HEK293T (cell line): ENCODE measurements at places on chromosomes 3 and 15.

DNA sequence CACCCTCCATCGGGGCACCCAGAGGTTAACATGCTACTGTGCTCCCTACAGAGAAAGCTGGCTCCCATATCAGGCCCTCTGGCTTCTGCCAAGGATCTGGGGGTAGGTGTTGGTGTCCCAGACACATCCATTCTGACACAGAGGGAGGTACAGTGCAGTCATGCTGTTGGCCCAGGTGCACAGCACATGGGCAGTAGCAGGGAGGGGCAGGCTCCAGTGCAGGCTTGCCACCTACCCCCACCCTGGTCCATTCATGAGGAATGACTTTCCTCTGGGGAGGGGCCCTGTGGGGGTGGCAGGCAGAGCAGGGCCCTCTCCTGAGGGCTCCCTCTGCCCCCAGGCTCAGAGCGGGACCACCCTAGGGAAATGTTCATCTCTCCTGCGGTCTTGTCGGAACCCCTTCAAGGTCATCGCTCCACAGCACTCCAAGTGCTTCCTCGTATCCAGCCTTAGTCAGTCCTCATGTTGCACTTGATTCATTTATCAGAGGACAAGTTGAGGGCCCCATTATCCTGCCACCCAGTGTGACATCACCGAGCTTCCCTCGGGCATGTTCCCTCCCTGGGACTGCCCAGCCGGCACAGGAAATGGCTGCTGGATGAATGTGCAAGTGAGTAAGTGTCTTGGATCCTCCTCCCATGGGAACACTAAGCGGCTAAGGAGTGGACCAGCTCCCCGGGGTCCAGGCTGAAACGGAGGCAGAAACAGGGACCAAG, 10.0 kb downstream of the DUSP7 start:
- no peak for DNase-seq

DNA sequence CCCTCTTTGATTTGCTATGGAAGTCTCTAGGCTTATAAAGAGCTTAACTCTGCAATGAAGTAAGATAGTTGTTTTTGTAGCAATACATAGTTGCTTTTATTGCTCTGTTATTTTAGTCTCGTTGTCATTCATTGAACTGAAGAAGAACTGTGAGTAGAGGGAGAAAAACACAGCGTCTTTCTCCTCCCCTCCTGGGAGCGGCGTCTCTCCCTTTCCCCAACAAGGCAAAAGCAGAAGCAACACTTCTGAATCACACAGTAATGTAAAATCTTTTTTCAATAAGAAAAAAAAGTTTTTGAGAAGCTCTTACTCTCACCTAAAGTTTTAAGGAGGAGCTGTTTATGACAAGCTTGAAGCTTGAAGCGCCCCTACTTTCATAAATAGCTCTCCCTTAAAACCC, 119.3 kb upstream of the SLC7A14 start:
- no peak for DNase-seq

DNA sequence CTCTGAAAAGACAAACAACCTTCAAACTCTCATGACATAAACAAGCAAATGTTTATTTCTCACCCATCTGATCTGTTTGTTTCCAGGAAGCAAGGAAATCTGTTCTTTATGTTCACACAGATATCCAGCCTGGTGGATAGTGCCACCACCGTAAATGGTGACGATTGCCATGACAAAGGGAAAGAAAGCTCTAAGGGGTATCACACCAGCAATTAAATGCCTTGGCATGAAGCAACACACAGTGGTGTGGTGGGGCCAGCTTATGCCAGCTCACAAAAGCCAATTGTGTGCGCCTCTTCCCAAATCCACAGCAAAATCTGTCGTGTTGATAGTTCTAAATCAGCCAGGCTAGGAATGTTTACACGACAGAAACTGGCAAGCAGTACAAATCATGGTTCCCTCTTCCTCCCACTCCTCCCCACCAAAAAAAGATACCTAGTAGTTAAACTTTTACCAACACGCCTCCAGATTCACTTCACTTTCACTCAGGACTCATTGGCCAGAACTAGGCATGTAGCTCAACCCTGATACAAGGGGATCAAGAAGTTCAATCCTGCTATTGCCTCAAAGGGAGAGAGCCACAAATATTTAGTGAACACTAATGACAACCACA, 189.2 kb upstream of the SLCO3A1 start:
- no peak for DNase-seq

DNA sequence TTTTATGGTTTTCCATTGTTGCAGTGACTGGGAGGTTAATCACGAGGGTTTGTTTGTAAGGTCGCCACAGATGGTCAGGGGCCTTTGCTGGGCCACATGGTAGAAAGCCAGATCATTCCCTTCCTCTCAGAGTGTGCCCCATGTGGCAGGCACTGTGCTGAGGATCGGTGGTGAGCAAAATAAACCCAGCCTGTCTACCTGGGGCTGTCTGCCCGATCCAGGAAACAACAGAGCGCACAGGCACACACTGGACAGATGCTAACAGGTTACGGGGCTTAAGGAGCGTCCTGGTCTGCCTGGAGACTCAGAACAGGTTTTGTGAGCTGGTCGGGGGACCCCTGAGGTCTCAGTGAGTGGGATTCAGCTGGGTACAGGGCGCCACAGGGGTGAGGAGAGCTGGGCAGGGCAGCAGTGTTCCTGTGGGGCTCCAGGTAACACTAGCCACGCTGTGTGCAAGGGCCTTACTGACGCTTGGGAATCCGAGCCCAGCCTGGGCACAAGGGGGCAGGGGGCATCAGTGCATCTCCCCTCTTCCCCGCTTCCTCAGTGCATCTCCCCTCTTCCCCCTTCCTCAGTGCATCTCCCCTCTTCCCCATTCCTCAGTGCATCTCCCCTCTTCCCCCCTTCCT, 136.4 kb downstream of the DNAJB8 start:
- DNase-seq, result no peak

GRCh38 chr3:33883951-33884561, 85.6 kb downstream of the PDCD6IP start:
- peak; percentile 55 for DNase-seq

DNA sequence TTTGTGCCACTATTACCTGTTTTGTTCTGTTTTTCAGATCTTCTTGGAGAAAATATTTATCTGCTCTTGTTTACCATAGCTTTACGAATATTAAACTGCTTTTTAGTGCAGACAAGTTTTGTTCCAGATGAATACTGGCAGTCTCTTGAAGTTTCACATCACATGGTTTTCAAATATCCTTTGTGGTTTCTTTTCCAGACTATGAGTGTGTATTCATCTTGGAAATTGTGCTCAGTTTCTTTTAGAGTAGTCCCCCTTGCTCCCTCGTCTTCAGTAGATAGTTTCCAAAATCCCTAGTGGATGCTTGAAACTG, 1.2 kb downstream of the PIGB start:
- no peak for DNase-seq

- DNase-seq, result no peak
Measured at GRCh38 chr3:123590685-123591450, 6.0 kb upstream of the HACD2 start.

GRCh38 chr3:160661660-160662059, 15.3 kb upstream of the ARL14 start:
- DNase-seq, result no peak

DNA sequence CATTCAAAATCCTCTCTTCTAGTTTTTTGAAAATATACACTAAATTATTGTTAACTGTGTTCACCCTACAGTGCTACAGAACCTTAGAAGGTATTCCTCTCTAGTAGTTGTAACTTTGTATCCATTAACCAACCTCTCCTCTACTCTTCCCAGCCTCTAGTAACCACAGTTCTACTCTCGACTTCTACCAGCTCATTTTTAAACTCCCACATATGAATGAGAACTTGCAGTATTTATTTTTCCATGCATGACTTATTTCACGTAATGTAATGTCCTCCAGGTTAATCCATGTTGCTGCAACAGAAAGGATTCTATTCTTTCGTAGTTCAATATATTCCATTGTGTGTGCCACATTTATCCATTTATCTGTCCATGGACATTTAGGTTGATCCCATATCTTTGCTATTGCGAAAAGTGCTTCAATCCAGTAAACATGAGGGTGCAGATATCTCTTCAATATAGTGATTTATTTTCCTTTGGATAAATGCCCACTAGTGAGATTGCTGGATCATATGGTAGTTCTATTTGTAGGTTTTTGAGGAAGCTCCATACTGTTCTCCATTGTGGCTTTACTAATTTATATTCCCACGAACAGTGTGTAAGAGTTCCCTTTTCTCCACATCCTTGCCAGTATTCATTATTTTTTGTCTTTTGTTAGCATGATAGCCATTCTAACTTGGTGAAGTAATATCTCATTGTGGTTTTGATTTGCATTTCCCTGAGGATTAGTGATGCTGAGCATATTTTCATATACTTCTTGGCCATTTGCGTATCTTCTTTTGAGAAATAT, 113.7 kb upstream of the SMAD3 start:
- no peak for DNase-seq

DNA sequence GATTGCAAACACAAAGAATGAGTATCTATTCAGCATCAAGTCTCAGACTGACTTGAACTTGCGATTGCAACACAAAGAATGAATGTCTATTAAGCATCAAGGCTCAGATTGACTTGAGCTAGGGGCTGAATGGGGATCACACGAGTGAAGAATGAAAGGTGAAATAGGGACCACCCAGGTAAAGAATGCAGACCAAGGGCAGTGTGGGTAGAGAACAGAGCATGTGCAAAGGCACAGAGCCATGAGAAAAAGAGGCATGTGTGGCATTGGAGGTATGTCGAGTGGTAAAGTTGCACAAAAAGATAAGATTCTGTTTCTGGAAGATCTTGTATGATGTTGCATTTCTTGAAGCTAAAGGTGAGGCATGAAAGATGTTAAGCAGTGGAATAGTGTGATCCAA, 119.4 kb upstream of the GPR149 start:
- DNase-seq, result no peak

GRCh38 chr3:151630938-151631441, 102.7 kb upstream of the AADACL2 start:
- no peak for DNase-seq

DNA sequence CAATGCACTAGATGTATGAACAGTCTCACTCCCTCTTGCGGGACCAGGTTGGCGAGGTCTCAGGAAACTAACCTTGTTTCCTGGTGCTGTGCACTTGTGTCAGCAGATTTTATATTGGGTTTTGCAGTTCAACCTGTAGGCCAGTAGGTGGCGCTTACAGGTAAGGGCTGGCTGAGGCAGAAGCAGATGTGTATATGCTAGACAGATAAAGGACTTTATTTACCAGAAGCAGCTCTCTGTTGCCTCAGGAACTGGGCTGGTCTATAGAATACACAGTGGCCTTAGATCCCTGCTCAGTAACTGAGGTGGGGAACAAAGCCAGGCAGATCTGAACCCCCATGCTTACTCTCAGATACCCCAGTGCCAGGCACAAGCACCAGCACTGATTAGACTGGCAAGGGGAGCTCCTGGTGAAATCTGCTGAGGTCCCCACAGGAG, 296.8 kb downstream of the DOCK3 start:
- DNase-seq, result peak; percentile 64

GRCh38 chr15:50083424-50084025, 35.5 kb downstream of the ATP8B4 start:
- no peak for DNase-seq

- no peak for DNase-seq
Measured at GRCh38 chr15:39746176-39746575, 36.5 kb downstream of the FSIP1 start.

GRCh38 chr3:58633157-58633865, 33.3 kb downstream of the FAM3D start:
- no peak for DNase-seq

- DNase-seq, result no peak
Measured at GRCh38 chr3:99865321-99865720, 47.7 kb downstream of the CMSS1 start.

DNA sequence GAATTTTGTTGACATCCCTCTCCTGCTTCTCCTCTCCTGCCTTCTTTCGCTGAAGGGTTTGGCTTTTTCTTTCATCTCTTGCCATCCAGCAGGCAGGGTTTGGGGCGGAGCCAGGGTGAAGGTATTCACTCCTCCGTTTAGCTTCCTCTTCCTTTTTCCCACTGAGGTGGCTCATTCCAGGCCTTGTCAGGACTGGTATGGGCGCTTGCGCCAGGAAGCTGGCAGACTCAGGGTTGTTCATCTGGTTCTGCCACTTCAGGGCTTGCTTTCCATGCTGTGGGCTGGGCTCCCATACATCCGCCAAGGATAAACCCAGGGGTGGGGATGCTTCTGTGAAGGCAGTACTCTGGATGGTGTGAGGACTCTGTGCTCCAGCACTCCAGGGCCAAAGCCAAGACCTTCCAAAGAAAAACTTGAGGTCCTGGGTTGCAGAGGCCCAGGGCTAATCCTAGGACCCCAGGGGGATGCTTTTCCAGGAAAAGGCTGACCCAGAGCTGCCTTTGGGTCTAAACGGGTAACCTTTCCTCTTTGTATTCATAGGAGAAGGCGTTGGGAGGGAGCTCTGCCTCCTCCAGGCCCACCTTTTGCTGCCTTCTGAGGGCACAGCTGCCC, 7.7 kb upstream of the AMOTL2 start:
- no peak for DNase-seq
